ENCODE measurements at places on chromosomes 7 and 10.

DNA sequence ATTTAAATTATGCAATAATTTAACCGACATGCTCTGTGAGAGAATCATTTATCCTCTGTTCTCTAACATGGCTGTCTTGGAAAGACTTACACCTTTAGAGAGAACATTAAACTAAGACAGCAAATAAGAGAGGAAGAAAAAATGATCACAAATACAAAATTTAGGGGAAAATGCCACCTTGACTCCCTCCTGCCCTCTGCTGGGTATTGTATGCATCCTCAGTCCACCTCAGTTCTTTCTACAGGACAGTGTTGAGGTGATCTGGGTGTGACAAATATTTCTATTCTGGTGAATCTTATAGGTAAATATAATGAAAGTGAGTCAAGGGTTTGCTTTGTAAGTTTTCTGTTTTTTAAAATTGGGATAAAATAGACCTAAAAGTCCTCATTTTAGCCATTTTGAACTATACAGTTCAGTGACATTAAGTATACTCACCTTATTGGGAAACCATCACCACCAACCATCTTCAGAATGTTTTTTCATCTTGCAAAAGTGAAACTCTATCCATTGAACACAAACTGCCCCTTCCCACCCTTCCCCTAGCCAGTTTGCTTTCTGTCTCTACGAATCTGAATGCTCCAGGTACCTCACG, 61.5 kb upstream of the ELMO1 start:
- no peak for DNase-seq

DNA sequence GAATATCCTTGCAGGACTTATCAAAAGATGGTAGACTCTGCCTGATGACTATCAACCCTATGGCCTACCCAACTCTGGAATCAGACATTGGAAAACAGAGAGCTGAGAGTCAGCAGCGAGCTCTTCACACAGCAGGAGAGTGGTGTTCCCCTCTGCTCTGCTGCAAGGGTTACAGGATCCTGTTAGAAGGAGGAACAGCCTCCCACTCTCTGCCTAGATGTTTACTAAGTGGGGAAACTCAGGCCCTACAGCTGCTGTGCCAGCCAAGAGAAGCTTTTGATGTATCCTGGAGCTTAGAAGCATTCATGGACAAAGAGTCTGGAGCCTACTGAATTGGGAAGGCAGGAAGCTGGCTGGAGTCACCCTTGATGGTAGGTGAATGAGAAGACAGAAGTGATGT, 104.6 kb downstream of the ABLIM1 start:
- DNase-seq, result no peak

DNA sequence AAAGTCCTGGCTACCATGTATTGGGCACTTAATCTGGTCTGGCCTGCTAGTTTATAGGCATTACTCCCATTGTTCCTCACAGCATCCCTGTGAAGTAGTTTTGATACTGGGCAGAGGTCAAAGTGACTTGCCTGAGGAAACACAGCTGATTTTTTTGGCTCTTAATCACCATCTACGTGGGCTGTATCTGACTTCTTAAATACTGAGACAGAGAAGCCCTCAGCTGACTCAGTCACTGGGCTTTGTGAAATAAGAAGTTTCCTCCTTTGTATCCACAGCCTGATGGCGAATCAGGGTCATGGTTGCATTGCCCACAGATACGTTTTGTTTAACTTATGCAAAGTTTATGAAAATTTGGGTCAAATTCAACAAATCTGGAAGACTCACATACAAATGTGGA, 13.2 kb downstream of the TACR2 start:
- DNase-seq, result no peak

- no peak for DNase-seq
Measured at GRCh38 chr7:137877027-137877675, 30.4 kb upstream of the DGKI start.

GRCh38 chr7:91330191-91330808, 66.1 kb downstream of the FZD1 start:
- DNase-seq, result no peak

GRCh38 chr10:30454744-30455510, 20.9 kb downstream of the MAP3K8 start:
- no peak for DNase-seq

DNA sequence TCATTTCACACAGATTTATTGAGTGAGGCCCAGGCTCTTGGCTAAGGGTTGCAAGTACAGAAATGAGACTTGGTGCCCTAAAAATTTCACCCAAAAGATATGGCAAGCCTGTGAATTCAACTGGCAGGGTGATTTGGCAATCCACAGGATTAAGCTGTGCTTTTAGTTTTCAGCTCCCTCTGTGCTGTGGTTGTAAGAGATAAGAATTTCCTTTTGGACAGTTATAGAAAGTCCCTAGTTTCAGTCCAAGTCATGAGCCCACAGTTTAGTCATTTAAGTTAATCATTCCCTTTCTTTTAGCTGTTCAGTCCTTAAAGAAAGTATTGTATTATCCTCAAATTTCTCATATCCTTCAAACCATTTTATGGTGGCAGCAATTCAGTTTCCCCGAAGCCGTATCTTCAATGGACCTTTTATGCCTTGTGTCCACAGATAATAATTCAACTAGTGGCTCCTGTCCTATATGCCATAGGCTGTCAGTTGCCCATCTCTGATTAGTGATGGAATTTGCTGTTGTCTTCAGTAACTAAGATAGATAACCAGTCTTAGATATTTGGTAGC, 73.4 kb upstream of the NAMPT start:
- DNase-seq, result no peak

GRCh38 chr10:108582387-108582786, 1340.9 kb downstream of the XPNPEP1 start:
- no peak for DNase-seq

DNA sequence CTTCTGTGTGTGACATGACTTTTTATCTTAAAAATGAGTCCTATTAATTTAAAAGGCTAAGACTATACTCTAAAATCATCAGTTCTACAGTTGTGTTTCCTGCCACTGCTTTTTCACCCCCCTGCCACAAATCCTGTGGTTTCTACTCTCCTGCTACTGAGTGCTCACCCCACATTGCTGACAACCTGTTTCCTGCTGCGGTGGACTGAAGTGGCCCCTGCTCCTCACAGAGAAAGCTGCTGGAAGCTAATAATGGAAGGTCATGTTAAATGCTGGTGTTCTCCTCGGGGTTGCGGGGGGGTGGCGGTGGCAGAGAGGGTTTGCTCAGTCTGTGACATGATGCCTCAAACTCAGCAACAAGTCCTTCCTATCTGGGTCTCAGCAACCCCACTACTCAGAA, 113.2 kb upstream of the INHBA start:
- no peak for DNase-seq

- no peak for DNase-seq
Measured at GRCh38 chr10:121070275-121071070, 219.3 kb downstream of the WDR11 start.

DNA sequence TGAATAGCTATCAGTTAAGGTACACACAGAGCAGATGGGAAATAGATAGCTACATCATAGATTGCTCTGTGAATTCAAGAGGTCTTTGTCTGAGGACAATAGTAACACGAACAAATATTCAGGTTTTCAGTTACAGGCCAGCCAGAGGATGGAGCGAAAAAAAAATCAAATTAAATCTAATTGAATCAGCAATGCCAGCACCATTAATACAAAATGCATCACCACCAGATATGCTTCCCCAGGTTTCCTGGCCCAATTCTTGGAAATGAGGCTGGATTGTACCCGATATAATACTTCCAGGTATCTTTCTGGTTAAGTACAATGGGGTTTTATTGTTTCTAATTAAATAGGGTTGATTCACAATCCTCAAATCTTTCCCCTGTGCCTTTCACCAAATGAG, 975.8 kb upstream of the AUTS2 start:
- no peak for DNase-seq

- DNase-seq, result no peak
Measured at GRCh38 chr7:150866932-150867564, 14.7 kb downstream of the AOC1 start.

DNA sequence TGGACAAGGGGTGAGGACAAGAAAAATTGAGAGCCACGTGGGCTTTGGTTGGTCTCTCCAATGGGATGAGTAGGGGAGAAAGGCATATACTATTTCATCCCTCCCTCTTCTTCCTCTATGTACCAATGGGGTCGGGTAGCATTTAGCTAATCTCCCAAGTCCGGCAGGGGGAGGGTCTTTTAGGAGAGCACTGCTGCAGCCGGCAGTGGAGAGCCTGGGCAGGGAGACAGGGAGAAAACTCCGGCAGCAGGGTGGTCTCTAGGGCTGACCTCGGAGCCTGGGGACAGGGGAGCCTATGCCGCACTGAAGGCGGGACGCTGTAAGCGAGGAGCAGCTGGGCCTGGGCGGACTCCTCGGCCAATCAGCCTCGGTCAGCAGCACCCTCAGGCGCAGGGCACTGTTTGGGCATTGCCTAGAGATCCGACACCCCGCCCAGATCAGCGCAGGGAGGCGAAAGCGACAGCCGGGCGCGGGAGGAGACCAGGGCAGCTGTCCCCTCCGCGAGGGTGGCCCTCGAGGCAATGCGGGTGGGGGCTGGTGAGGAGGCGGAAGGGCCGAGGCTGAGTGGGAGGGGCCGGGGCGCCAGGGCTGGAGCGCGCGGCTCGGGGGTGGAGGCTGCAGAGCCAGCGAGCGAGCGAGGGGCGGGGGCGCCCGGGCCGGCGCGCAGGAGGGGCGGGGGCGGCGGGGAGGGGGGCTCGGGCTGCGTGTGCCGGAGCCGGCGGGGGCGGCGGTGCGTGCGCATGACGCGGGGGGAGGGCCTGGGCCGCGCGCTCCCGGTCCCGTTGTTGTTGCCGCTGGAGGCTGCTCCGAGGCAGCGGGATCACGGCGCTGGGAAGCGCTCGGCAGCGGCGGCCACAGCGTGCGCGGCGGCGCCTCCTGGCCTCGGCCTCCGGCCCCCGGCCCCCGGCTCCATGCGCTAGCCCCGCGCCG, at the start of gene AGAP3:
AGAP3 (plus strand) TSS at position 785 of the 930 bp plus-strand sequence. CDS start 267 bp downstream, outside the sequence.
- DNase-seq, result no peak

DNA sequence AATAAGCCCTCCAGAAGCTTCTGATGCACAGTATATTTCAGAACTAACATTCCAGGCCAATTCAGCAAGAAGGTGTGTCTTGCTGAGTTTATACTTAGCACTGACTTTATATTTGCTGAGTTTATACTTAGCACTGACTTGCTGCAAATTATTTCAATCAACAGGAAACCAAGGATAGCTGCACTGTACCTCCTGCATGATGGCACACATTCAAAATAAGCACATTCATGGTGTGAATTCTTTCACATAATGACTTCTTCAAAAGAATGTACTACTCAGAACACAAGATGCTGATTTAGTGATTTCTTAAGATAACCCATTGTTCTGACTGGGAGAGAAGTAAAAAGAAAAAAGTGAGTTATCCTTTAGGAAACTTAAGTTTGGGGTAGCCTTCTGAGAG, 52.0 kb downstream of the JAZF1 start:
- no peak for DNase-seq

DNA sequence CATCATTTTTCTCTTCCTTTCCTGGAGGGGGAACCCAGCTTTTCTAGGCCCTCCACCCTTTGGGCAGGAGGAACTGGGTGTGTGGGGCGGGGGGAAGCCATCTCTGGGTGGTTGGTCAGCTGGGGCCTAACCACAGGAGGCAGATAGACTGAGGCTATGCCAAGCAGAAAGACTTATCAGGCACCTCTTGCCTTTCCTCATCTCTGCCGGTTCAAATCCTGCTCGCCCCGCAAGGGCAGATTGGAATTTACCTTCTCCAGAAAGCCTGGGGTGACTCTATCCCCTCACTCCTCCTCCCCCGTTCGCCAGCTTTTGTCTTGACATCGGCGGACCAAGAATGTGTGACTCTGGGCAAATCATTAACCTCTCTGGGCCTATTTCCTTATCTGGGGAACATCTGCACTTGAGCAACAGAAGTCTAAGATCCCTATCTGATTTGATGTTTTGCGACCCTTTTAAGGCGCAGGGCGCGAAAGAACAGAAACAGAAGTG, 584 bp upstream of the GARS1 start:
- peak; percentile 16 for DNase-seq

DNA sequence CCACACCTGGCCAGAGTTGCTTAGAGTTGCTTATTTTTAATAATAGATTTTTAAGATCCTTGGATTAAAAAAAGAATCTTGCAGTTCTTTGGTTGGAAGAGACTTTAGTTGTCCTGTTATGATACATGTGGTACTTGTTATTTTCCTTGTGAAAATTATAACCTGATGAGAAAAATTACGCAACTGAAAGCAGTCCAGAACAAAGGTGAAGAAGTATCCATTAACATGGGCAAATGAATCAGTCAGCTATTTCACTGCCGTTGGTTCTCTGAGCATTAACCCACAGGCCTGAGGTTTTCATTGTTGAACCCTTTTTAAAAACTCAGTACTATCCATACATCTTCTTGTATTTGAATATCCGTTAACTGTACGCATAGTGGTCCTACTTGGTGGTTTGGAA, 68.2 kb downstream of the GALNT11 start:
- DNase-seq, result no peak

- no peak for DNase-seq
Measured at GRCh38 chr7:35334506-35334905, 80.6 kb upstream of the TBX20 start.

DNA sequence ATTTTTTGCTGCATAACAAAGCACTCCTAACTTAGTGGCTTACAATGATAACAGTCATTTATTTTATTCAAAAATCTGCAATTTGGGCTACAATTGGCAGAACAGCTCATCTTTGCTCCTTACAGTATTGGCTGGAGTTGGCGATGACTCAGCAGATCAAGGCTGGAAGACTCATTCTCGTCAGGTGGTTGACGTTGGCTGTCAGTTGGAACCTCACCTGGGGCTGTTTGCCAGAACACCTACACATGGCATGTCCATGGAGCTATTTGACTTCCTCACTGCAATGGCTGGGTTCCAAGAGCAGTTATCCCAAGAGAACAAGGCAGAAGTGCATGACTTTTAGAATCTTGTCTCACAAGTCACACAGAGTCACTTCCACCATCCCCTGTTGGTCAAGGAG, 75.1 kb downstream of the NOD1 start:
- DNase-seq, result no peak

DNA sequence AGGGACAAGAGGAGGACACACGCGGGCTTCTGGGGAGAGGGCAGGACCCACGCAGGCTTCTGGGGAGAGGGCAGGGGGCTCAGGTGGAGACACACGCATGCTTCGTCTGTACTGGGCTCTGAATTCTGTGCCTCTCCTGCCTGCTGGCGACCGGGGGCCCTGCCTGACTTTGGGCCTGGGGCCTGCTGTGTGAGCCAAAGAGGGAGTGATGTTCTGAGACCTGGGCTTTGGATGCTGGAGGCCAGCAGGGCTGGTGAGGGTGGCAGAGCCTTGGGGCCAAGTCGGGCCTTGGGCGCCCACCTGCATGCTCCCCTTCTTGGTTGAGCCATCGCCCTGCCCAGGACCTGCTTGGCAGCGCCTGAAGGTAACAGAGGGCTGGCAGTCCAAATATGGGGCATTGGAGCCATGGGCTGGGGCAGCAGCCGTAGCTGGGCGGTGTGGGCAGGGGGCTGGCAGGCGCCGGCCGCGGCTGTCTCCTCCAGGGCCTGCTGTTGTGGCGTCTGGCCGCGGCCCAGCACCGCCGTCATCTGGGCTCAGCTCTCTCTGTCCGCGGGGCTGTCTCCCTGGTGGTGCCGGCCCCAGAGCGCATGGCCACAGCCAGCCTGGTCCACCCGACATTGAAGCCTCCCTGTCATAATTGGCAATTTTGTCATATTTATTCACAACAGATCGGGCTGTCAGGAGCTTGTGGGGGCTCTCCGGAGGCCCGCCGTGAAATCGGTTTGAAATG, 78.9 kb downstream of the UNCX start:
- no peak for DNase-seq

- DNase-seq, result no peak
Measured at GRCh38 chr10:51900180-51900579, 200.8 kb upstream of the CSTF2T start.

- no peak for DNase-seq
Measured at GRCh38 chr10:5625992-5626777, 40.2 kb downstream of the ASB13 start.

All from stimulated activated CD8-positive, alpha-beta memory T cell treated with anti-CD3 and anti-CD28 coated beads, Interleukin-7, amount 100 ng/mL, for 48 hours (primary cell).